Neural progenitor cell (in vitro differentiated cells): ENCODE measurements at places on chromosomes 11 and 22. TPM values are rescaled to one million over a fixed set of nuclear protein-coding genes. Genes with fewer than 3 reads are reported as not detected.

OR8G5 gene
- not detected in 2 replicates for total RNA-seq

KCNJ5 gene
- total RNA-seq = 0.03 TPM in 1 of 2 replicates, not detected in the other

SLC7A4 gene
- total RNA-seq = 0.34 TPM in 1 of 2 replicates, not detected in the other

VPREB1 gene
- not detected in 2 replicates for total RNA-seq

ACRV1 gene
- total RNA-seq = 0.47 and 0.56 TPM in 2 replicates

TMEM151A gene
- total RNA-seq = 0.03 TPM in 1 of 2 replicates, not detected in the other
